ENCODE measurements at places on chromosomes 1 and 21.

DNA sequence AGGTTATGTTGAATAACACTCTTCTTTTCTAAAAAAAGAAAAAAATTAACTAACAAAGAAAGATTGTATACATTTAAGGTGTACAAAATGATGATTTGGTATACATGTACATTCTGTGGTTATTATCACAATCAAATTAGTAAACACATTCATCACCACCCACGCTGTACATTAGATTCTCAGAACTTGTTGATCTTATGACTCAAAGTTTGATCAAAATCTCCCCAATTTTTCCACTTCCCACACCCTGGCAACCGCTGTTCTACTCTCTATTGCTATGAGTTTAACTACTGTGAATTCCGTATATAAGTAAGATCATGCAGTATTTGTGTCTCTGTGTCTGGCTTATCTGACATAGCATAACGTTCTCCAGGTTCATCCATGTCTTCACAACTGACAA lies 469.5 kb upstream of the CHRM3 start:
- no peak for DNase-seq

GRCh38 chr21:21309510-21309909 lies 311.3 kb downstream of the NCAM2 start:
- no peak for DNase-seq

DNA sequence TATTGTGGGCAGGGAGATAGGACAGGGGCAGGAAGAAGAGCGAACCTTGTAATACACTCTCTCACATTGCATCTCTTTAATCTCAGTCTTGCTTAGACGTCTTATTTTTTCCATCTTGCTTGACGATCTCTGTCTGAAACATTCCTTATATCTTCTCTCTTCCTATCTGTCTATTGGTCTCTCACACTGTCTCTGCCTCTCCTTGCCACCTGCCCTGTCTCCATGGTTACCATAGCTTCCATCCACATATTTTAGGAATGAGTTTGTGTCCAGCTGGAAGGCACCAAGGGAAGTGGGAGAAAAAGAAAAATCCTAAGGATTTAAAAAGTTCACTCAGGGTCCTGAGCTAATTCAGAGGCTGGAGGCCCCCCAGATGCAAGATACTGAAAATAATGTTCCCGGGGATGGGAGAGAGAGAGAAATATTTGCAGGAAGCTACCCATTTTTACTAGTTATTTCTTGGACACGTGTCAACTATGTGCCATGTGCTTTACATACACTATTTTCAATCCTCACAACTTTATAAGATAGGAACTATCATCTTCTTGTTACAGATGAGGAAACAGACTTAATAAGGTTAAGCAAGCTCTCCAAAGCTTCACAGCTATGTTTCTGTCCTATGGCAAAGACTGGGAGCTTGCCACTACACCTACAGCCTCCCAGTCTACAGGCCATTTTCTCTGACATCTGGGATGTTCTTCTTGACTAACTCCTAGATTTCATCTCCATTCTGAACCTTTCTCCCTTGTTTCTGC lies 933 bp downstream of the ANKRD34A start:
- DNase-seq = no peak

DNA sequence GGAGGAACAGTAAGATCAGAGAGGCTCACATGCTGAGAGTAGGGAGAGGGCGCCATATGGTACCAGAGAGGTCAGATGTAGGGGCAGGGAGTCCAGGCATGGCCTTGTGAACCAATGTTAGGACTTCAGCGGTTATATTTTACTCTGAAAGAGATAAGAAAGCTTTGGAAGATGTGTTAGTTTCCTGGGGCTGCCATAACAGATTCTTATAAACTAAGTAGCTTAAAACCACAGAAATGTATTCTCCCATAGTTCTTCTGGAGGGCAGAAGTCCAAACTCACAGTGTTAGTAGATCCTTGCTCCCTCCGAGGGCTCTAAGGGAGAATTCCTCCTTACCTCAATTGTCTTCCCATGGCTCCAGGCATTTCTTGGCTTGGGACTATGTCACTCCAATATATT lies 502.5 kb upstream of the ADGRL2 start:
- no peak for DNase-seq

GRCh38 chr1:61864489-61864888 lies 122.2 kb downstream of the PATJ start:
- DNase-seq = no peak

DNA sequence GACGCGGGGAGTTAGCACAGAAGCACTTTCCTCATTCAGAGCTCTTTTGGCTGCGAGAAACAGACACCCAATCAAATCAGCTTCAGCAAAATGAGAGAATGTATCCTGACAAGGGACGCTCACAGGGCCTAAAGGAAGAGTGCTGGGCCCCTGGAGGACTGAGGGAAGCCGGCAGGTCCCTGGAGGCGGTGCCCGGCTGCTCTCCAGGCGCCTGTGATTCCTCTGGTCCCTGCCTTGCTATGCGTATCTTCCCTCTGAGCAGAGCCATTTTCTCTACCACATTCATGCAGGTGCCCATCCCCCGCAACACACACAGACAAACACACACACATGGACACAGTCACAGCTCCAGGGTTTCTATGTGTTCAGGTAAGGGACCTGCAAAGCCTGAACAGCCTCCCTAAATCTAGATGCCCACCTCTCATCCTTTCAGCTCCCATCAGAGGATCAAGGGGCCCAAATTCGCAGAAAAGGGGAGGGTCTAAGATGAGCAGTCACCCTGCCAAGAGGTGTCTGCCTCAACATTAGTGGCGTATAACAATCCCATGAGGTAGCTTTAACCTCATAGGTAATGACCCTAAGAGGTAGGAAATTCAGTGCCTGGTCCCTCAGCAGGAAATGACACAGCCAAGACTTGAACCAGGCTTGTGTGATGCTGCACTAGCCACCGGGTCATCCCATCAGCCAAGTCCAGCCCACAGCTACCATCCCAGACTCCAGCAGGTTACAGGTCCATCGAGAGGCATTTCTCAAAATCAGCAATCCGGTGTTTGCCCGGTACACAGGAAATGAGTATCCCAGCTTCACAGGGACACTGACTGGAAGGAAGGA lies 29.0 kb downstream of the PTAFR start:
- DNase-seq = no peak

DNA sequence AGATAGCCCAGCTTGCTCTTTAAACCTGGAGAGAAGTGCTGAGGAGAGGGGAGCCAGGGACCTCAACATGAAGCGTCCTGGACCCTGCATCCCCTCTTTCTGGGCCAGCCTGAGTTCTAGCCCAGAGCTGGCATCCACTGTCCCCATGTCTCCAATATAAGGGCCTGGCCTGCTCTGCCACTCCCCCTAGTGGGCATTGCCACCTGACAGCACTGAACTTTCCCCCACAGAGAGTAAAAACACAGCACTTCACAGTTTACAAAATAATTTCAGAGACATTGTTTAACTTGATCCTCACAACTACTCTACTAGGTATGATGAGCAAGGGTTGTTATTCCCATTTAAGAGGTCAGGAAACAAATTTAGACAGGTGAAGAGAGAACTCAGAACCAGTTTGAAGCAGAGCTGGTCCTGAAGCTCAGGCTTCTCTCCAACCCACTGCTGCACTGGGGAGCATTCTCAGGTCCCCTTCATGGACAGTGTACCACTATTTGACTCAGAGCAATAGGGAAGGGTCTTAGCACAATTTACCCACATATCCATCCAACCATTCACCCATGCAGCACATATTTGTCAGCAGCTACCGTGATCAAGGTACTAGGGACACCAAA lies 151.2 kb downstream of the DMRTA2 start:
- DNase-seq = no peak

GRCh38 chr1:244187310-244187709 lies 136.2 kb downstream of the ZBTB18 start:
- DNase-seq = no peak

GRCh38 chr1:230401763-230402294 lies 24.3 kb downstream of the PGBD5 start:
- no peak for DNase-seq

DNA sequence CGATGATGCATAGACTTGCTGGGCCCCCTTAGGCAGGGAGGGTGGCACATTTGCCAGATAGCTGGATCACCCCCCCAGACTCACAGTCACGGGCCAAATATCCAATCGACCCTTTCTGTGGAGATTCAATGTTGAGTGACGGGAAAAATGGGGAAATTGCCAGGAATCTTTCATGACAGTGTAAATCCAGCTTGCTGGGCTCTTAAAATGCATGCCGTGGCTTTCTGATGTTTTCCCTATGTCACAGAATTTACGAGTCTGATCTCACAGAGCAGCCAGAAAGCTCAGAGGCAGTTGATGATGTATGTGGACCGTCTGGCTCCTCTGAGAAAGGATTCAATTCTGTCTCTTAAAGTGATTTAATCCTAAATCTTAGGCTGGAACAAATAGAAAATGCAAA lies 150.1 kb upstream of the ZNF644 start:
- no peak for DNase-seq

DNA sequence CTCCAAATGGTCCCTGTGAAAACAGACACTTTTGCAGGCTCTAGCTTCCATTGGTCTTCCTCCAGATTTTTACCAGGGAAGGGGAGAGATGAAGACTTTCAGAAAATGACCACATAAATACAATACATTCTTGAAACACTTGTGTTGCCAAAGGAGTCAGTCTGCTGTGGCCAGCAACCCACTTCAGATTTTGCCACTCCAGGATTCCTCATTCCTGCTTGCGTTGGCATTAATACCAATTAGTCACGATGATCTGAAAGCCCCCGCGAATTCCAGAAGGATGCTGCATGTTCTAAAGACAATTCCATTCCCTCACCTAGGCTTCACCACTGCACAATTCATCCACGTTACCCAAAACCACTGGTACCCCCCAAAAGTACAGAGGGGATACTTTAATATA lies 7.9 kb upstream of the BACE2 start:
- no peak for DNase-seq

GRCh38 chr21:31124010-31124409 lies 85.7 kb upstream of the KRTAP19-8 start:
- no peak for DNase-seq

- no peak for DNase-seq
Measured at GRCh38 chr1:22710701-22711049, at the start of gene EPHB2. TSS of gene EPHB2 (plus strand) at chr1:22710839. CDS start at chr1:22710983, 144 bp downstream.

- no peak for DNase-seq
Measured at GRCh38 chr1:144551543-144552424, 40.9 kb upstream of the PPIAL4F start.

DNA sequence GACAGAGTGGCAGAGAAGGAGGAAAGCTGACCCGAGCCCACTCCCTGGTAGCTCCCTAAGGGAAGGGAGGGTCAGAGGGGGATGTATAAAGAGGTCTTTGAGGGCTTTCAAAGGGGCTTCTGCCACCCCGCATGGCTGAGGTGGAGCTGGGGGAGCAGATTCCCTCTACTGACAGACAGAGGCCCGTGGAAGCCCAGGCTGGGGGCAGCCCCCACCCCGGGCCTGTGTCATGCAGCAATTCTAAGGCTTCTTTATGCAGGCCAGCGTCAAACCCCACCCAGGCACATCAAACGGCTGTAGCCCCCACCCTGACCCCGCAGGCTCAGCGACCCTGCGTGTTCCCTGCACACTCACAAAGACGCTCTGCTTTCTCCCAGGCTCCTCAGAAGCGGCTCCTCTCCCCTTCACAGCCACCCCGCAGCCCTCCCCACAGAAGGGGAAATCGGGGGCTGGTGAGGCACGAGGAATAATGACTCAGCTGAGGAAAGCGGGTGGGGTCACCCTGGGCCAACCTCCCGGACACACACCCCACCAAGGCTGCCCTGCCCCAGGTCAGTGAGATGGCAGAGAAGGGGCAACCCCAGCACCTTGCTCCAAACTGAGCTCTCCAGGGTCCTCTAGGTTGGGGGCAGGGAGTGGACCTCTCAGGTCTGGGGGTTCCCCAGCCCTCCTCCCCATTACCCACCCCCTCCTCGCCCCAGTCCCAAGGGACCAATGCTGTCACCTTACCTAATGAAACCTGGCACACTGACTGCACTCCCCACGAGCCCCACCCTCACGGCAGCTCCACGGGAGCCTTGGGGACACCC lies 10.8 kb downstream of the SLC45A3 start:
- no peak for DNase-seq

- no peak for DNase-seq
Measured at GRCh38 chr1:53266038-53266437, 27.7 kb upstream of the MAGOH start.

GRCh38 chr1:224096773-224097172 lies 17.1 kb upstream of the FBXO28 start:
- no peak for DNase-seq

GRCh38 chr1:224867715-224868114 lies 61.8 kb upstream of the DNAH14 start:
- no peak for DNase-seq

GRCh38 chr1:27570356-27570755 lies 33.6 kb downstream of the AHDC1 start:
- no peak for DNase-seq

GRCh38 chr1:34828611-34829010 lies 30.9 kb downstream of the SMIM12 start:
- no peak for DNase-seq

All from NCI-H1417 treated with DMSO at 0.1 percent for 48 hours (cell line).